ENCODE measurements at places on chromosomes 4 and X.

DNA sequence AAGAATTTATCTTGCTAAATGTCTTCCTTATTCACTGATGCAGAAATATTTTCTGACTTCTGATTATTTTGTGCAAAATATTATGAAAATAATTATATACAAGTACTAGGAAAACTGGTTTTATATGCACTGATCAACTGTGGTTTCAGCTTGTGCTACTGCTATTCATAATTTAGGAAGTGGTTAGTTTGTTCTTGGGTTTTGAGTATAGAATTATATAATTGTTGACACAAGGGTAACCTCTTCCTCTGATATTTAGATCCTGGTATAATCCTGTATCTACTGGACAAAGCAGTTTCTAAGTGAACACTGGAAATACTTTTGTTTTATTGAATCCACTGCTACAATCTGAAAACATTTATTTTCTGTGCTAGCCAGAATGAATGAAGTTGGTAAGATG is 182.8 kb downstream of the PDGFC start:
- DNase-seq: no peak

GRCh38 chr4:176189891-176190795 is 5.2 kb downstream of the SPATA4 start:
- no peak for DNase-seq

GRCh38 chr4:142595222-142595871 is 250.8 kb downstream of the INPP4B start:
- DNase-seq: no peak

- DNase-seq: no peak
Measured at GRCh38 chrX:73903941-73904340, 340.9 kb downstream of the CHIC1 start.

- DNase-seq: no peak
Measured at GRCh38 chrX:141904262-141904661, 568 bp downstream of the MAGEC1 start.

- DNase-seq: peak; percentile 31
Measured at GRCh38 chrX:153793291-153793690, 884 bp downstream of the IDH3G start.
